Ascending aorta (tissue), 2 donors: ENCODE measurements at places on chromosomes 3 and 15.

DNA sequence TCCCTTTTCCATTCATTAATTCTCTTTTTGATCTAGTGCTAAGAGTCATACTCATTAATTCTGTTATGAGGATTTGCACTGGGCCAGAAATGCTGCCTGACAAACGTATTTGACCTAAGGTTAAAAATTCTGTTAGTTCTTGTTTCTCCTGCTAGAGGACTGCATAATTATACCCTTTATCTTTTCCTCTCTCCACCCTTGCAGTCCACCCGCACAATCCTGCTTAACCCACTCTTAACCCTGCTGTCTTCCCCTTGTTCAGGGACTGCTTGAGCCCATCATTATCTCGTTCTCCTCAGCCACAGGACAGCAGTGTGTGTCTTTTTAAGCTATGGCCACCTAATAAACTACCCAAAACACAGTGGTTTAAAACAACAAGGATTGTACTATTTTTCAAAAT is 31.1 kb upstream of the DYNC1LI1 start:
- DNase-seq, result no peak

GRCh38 chr15:41501191-41501917 is 7.7 kb downstream of the ITPKA start:
- DNase-seq, result no peak

- DNase-seq, result no peak
Observed at GRCh38 chr3:17580901-17581300, 161.5 kb downstream of the TBC1D5 start.

DNA sequence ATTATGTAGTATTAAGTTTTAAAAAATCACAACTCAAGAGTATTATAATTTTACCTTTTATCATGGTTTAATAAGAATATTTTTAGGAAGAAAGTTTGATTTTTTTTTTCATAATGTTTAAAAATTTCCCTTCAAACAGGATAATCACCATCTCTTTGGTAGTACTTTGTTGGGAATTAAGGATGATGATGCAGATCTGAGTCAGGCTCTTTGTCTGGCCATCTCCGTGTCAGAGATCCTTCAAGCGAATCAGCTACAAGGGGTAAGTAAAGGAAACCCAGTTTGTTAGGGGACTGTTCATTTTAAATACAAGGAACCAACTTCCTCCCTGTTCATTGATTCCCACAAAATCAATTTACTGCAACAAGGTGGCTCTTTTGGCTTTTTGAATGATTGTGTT is 36.8 kb upstream of the NIT2 start:
- no peak for DNase-seq

- DNase-seq, result no peak
Observed at GRCh38 chr15:80288131-80288530, 36.1 kb upstream of the CTXND1 start.

GRCh38 chr3:156059950-156060501 is 60.4 kb upstream of the KCNAB1 start:
- DNase-seq, result no peak

GRCh38 chr3:71226565-71227269 is 356.8 kb downstream of the FOXP1 start:
- DNase-seq, result peak; percentile 74

DNA sequence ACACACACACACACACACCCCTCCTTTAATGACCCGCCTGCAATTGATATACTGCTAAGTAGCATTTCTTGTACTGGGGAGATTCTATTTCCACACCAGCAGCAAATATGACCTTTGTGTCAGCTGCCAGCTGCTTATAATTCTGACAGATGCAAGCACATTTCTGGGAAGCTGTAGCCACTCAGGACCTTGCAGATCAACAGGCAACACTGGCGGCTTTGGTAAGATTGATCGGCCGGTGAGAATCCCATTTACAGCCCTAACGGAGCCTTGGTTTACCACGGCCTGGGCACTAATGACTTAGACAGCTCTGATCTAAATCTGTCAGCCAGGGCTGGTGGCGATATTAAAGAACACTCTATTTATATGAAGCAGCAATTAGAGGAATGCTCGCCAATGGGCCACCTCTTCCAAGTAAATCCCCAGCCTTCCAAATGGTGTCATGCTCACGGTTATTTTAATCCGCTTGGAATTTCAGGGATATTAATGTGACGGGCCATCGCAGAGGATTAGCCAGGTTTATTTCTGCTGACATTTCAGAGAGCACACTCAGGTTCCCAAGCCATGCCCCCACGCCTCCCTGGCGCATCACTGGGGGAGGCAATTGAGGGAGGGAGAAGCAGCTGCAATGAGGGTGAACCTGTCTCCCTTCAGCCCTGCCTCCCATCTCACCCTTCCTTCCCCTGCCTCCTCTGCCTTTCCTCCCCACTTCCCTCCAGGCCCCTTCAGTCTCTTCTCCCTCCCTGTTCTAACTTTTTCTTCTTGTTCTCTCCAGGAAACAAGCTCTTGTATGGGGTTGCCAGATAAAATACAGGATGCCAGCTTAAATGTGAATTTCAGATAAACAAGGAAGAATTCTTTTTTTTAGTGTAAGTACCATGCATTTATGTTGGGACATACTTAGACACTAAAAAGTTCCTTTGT is 287.0 kb downstream of the TLE3 start:
- DNase-seq, result no peak

- DNase-seq, result no peak
Observed at GRCh38 chr3:171753665-171754408, 56.4 kb downstream of the PLD1 start.

GRCh38 chr3:21158861-21159542 is 592.0 kb downstream of the ZNF385D start:
- no peak for DNase-seq

GRCh38 chr3:170780955-170781354 is 89.0 kb downstream of the RPL22L1 start:
- no peak for DNase-seq

GRCh38 chr3:97510795-97511194 is 253.8 kb upstream of the ARL6 start:
- no peak for DNase-seq

DNA sequence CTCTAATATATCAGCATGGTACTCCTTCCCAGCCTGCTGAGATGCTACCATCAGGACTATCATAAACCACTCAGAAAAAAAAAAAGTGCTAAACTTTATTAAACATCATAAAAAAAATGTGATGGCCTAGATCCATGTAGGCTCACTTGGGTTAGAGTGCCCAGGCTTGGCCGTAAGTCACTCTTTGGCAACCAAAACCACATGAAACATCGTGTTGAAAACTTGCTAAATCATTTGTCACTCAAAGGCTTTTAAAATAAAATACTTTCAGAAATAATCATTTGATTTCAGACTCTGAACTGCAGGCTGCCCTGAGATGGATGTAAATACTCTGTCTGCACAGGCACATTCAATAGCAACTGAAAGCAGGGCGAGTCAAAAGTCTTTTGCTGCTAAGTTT is 78.4 kb upstream of the WNT5A start:
- DNase-seq, result no peak

- no peak for DNase-seq
Observed at GRCh38 chr15:29682361-29682760, 139.9 kb downstream of the TJP1 start.

- DNase-seq, result no peak
Observed at GRCh38 chr15:73630921-73631362, 2.2 kb downstream of the NPTN start.

DNA sequence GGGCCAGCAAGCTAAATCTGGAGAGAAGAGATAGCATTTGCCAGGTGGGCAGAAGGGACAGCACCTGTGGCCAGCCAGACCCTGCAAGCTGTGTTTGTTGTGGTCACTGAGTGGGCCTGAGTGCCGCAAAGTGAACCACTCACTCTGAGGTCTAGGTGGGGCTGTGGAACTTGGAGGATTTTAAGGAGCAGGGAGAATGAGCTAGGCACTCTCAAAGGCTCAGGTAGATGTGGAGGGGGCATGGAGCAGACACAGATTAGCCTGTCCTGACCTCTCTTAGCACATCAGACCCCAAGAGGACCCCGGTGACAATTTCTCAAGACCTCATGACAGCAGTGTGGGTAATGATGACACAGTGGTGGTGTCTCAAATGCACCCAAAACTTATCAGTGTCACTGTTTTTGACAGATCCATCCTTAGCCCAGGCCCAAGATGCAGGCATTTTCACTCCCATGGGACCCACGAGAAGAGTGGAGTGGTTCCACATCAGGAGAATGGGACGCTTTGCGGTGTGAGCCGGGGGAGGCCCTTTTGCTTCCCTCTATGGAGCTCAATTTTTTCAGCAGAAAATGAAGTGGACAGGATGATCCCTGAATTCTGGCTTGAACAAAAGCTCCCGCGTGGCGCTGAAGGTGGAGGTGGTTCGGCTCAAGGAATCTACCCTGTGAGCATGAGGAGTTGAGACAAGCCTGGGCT is 43.8 kb upstream of the TLE3 start:
- DNase-seq, result no peak

- DNase-seq, result no peak
Observed at GRCh38 chr3:151446002-151446340, 14.9 kb downstream of the IGSF10 start.

DNA sequence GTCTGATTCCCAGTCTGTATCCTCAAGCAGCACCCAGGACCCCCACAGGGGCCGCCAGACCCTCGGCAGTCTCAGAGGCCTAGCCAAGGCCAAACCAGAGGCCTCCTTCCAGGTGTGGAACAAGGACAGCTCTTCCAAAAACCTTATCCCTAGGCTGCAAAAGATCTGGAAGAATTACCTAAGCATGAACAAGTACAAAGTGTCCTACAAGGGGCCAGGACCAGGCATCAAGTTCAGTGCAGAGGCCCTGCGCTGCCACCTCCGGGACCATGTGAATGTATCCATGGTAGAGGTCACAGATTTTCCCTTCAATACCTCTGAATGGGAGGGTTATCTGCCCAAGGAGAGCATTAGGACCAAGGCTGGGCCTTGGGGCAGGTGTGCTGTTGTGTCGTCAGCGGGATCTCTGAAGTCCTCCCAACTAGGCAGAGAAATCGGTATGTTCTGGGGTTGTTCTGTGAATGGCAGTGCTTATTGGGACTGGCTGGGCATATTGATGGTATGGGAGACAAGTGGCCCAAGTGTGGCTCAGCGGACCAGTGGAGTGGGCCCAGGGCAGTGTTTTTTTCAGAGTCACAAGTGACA is 96.3 kb downstream of the RPL39L start:
- no peak for DNase-seq

DNA sequence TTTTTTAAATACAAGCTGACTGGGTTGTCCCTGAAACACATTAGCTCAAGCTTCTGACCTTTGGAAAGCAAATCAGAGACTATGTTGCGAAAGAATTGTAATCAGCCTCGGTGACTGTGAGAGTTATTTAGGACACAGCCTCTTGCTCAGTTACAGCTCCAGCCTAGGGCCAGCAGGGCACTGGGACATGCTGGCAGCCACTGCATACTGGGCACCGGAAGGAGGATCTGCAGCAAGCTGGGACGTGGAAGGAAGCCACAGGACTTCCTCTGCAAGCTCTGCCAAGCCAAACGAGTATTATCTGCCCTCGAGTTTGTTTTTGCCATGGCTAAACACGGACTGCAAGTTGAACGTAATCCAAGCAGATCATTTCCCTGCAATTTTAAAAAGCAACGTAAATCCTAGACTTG is 24.4 kb upstream of the COPG1 start:
- peak; percentile 66 for DNase-seq

DNA sequence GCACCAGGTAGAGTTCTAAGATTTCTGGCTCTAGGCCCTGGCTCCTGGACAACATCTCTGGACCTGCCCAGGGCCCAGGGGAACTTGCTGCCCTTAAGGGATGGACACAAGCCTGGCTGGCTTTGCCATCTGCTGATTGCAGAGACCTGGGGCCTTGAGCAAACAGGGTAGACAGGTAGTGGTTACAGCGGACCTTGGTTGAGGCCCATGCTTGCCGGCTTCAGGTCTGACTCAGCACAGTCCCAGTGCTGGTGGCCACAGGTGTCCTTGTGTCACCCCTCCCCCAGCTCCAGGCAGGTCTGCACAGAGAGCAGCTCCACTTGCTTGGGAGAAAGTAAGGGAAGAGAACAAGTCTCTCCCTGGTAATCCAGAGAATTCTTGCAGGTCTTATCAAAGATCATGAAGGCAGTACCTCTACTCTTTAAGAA is 15.9 kb upstream of the ACTL6A start:
- no peak for DNase-seq

DNA sequence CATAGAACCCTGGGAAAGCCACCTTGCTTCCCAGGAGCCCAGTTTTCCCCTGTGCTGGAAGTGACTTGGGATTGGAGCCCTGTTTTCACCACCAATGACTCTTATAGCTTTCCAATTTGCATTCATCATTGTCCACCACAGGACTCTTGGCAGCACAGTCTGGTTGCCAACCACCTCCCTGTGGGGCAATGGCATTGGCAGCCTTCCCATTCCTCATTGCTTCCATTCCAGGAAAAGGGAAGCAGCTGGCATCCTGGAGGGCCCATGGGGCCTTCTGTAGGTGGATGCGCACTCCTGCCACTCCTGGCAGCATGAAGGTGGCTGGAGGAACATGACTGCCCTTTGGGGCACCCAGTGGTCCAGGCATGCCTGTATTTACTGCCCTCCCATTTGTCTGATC is 57.7 kb downstream of the FEM1B start:
- peak; percentile 53 for DNase-seq

DNA sequence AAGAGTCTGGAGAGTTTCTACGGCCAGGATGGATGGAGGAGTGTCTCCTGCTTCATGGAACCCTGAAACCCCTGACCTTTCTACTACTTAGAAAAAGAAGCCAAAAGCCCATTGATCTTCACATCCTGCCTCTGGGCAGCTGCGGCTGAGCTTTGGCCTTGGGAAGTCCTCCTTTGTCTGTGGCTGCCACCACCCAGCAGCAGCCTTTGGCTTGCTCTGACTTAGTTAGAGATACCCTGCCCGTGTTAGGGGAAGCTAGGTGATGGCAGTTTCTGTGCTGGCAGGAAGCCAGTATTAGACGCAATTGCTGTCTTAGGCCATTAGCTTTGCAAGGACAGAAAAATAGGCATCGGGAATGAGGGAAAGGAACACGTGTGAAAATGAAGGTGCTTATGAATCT is 18.8 kb downstream of the APH1B start:
- DNase-seq, result no peak

DNA sequence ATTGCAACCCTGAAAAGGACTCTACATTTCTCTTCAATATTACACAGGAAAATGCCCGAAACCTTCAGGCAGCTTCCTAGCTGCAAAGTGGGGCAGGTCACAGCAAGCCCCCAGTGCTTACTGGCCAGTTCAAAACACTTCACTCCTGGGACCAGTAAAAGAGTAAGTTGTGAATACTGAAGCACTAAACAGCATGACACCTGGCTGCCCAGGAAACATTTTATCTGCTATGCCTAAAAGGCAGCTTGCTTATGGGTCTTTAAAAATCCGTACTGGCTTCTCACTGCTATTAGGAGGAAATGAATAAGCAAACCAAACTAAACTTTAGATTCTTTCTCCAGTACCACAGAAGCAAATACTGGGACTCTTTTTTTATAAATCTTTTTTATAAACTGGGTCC is 457.9 kb upstream of the ALCAM start:
- DNase-seq, result no peak
